Tibial nerve (tissue), 4 donors: ENCODE measurements at places on chromosomes 5 and 9. TPM values are rescaled to one million over a fixed set of nuclear protein-coding genes. Genes with fewer than 3 reads are reported as not detected.

Gene SOHLH1
- not detected for total RNA-seq

Gene TRIM14
- total RNA-seq: 9.4 TPM

DNA sequence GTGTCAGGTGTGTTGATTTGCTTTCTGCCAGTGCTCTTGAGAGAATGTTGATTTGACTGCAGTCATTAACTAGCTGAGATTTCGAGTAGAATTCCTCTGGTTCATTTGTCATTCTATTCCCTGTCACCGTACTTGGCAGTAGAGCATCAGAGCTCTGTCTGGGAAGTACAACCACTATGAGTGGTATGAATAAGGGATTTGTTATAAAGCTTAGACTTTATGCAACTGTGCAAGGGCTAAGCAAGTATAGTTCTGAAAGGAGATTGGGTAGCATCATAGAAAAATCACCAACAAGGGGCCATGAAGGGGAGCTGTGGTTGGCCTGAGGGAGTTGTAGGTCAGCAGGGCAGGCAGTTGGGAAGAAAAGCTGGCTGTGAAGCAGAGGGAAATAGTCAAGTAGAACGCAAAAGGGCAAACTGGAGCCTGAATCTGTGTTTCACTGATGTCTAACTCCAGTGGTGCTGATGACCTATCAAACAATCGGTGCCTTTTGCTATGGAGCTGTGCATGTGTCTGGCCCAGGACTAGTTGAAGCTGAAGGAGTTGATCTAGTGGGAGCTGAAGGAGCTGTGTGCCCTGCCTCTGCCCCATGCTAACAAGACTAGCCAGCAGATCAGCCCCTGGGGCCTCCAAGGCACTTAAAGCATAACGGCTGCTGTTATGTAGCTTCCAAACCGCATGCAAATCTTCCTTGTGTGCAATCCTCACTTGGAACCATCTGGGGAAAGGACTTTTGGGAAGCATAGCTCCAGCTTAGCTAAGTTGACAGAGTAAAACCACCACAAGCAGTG lies 110.0 kb downstream of the SLC28A3 start:
- no peak overlapping the region for H3K4me3 ChIP-seq
- no peaks in the 10 kb centered on the region for H3K4me1 ChIP-seq
- no peak for DNase-seq
- no peaks in the 10 kb centered on the region for H3K27me3 ChIP-seq

DNA sequence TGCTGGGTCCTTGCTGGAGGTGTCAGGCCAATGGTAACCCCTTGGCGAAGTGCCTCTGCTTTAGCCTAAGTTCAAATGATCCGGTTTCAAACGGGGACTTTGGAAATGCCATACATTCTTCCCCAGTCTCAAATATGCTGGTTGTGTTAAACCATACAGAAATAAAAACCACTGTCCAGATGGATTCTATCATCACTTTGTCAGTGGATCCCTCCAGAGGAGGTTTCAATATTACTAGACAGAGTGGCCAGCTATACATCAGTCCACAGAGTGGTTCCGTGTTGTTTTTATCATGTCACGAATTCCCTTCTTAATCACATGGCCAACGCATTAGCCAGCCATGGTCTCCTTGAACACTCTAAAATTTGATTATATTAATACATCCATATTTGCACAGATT lies 7.3 kb upstream of the RANBP17 start:
- H3K36me3 ChIP-seq: no peaks in the 10 kb centered on the region
- no peak overlapping the region for H3K4me3 ChIP-seq
- H3K27ac ChIP-seq: no peak overlapping the region
- H3K4me1 ChIP-seq: no peaks in the 10 kb centered on the region
- no peaks in the 10 kb centered on the region for H3K27me3 ChIP-seq

DNA sequence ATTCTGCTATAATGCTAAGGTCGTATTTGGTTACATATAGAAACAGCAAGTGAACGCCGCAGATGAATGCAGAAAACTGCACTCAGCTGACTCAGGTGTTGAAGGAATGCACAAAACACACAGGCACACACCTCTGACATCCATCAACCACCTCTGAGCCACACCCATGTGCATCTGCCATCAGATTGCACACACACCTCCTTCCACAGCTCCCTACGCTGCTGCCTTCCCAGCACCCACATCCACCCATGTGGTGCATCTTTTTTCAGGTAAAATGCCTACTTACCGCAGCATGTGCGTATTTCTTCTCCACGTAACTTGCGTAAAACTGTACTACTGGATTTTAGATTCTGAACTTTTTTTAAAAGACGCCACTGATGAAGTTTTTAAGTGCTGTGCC lies 7.1 kb downstream of the STK10 start:
- peaks cover 47% of the 10 kb centered on the region for H3K4me1 ChIP-seq
- H3K36me3 ChIP-seq: no peaks in the 10 kb centered on the region
- H3K27me3 ChIP-seq: no peaks in the 10 kb centered on the region
- no peak overlapping the region for H3K4me3 ChIP-seq
- DNase-seq: no peak
- no peak overlapping the region for H3K27ac ChIP-seq

DNA sequence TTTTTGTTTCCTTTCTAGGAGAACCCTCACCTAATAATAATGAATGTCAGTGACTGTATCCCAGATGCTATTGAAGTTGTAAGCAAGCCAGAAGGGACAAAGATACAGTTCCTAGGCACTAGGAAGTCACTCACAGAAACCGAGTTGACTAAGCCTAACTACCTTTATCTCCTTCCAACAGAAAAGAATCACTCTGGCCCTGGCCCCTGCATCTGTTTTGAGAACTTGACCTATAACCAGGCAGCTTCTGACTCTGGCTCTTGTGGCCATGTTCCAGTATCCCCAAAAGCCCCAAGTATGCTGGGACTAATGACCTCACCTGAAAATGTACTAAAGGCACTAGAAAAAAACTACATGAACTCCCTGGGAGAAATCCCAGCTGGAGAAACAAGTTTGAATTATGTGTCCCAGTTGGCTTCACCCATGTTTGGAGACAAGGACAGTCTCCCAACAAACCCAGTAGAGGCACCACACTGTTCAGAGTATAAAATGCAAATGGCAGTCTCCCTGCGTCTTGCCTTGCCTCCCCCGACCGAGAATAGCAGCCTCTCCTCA lies 87.1 kb downstream of the OSMR start:
- H3K4me1 ChIP-seq: no peaks in the 10 kb centered on the region
- no peak overlapping the region for H3K27ac ChIP-seq
- H3K36me3 ChIP-seq: no peaks in the 10 kb centered on the region
- no peak overlapping the region for H3K4me3 ChIP-seq
- H3K27me3 ChIP-seq: no peaks in the 10 kb centered on the region
